Substantia nigra (tissue), 51 donors: ENCODE measurements at places on chromosomes 1 and 21.

DNA sequence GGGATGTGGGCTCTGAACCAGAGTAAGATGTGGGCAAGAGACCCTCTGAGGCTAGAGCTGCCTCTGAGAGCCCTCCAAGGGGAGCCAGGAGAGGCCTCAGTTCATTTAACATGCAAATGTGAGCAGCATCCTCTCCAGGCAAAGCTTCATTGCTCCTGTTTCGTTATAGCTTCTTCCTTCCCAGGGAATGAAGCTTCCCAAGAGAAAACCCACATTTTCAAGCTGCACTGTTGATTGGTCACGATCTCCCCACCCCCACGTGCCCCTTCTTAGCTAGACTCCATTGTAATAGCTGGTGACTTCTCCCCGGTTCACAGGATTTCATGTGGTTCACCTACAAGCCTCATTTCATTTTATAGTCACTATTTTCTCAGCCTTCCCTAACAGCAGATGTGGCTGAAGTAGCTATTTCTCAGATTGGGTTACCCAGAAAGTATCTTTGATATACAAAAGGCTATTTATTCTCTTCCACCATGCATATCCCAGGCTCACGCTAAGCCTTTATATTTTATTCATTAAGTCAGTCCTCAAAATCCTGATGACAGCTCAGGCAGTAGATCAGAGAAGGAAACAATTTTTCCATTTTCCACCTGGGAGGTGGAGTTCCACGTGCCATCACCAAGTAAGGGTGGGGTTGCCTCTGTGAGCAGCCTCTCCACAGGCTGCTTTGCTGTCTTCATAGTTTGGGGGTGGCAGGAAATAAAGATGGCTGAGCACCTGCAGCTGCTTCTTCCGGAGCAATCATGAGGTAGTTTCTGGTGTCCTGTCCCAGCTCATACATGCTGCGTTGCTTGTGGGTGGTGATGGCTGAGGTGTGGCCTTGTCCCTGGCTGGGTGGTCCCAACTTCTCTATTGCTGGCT is 178.3 kb upstream of the RAB4A start:
- DNase-seq, result no peak

GRCh38 chr1:229252228-229252984 is 18.5 kb upstream of the RAB4A start:
- no peak for DNase-seq

DNA sequence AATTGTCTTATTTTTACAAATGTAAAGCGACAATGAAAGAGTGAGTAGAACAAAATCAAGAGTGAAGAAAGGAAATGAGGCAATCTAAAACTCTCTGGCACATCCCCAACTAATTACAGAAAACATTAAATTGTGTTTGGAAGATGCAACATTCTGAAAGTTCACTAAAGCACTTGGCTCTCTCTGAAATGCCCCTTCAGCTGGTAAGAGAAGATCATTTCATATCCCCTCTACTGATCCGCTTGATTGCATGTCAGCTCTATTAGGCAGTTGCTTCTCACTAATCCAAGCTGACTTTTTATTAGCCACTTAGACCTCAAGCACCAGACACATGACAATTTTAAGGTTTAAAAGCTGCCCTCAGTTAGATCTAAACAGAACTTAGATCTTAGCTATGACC is 262.8 kb upstream of the PRMT6 start:
- DNase-seq, result no peak

GRCh38 chr21:45577801-45578175 is 35.5 kb upstream of the SLC19A1 start:
- no peak for DNase-seq

DNA sequence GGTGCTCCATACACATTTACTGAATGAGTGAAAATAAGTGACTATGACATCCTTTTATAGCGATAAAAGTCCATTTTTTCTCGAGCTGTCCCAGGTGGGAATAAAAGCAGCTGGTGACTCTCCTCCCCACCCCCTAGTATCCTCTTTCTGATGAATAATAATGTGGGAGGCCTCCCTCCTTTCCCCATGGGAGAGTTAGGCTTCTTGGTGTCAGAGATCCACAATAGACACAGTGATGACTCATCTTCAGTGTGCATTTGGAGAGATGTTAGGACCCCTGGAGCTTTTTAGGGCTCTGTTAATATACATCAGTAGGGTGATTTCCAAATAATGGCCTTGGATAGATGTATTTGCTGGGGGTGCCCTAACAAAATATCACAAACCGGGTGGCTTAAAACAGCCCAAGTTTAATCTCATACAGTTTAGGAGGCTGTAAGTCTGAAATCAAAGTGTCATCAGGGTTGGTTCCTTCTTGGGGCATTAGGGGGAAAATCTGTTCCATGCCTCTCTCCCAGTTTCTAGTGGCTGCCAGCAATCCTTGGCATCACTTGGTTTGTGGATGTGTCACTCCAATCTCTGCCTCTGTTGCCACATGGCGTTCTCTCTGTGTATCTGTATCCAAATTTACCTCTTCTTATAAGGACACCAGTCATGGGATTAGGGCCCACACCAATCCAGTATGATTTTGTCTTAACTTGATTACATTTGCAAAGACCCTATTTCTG is 4.4 kb upstream of the PHC2 start:
- DNase-seq, result no peak

DNA sequence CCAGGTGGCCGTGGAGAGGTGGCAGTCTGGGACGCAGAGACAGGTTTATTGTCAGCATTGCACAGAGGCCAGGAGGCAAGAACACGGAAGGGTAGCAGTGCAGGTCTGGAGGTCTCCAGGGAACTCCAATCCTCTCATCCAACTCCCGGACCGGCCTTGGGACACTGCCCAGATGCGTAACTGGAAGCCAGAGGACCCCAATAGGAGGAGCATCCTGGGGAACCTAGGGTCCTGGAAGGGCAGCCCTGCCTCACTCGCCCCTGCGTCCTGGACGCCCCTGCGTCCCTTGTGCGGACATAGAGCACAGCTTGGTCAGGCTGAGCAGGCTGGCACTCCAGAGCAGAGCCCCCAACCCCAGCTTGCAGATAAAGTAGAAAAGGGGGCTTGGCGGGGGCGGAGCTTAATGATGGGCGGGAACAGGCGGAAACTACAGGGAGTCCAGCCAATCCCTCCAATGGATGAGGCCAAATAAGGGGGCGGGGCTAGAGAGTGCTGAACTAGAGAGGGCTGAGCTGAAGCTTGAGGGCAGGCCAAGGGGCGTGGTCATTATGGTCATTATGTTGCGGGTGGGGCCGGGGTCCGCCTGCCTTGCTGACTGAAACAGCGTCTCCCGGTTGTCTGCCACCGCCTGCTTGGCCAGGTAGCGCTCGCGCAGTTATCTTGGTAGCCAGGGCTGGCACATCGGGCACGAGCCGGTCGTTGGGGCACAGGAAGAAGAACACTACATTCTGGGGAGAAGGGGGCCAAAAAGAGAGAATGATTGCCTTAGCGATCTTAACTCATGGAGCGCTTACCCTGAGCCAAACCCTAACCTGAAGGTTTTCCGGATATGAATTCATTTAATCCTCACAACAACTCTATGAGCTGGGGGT is 3.7 kb upstream of the ARHGEF19 start:
- peak; percentile 55 for DNase-seq

DNA sequence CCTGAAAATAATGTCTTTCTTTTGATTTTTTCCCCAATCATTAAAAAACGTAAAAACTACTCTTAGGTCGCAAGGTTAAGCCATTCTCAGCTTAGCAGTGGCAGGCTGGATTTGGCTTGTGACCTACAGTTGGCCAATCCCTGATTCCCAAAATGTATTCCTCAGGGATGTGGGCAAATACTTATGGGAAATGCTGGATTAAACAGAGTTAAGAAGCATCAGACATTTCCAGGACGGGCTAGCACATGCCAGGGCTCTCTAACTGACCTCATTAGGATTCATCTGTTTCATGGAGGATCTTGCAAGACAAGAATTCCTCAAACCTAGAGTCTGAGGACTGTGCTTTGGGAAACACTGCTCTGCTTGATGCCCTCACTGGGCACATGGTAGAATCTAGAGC is 982 bp upstream of the IL24 start:
- DNase-seq, result no peak

DNA sequence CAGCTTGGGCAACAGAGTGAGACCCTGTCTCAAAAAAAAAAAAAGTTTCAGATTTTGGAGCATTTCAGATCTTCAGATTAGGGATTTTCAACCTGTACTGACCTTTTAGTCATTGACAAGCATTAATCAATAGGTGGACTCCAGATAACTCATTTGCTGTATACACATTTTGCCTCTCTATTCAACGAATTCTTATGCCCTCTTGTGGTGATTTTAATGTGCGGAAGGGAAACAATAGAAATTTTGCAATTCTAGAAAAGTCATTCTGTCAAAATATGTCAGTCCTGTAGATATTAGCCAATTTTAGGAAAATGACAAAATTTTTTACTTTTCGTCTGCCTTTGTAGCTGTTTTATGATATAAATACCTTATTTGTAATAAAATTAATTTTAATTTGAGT is 11.6 kb upstream of the OR2G2 start:
- DNase-seq, result no peak
